Activated B cell treated with CpG ODN at 0.5 μM for 24 hours (primary cell): ENCODE measurements at places on chromosomes 2 and 18.

- DNase-seq = no peak
Observed at GRCh38 chr2:221527776-221528309, 44.3 kb downstream of the EPHA4 start.

DNA sequence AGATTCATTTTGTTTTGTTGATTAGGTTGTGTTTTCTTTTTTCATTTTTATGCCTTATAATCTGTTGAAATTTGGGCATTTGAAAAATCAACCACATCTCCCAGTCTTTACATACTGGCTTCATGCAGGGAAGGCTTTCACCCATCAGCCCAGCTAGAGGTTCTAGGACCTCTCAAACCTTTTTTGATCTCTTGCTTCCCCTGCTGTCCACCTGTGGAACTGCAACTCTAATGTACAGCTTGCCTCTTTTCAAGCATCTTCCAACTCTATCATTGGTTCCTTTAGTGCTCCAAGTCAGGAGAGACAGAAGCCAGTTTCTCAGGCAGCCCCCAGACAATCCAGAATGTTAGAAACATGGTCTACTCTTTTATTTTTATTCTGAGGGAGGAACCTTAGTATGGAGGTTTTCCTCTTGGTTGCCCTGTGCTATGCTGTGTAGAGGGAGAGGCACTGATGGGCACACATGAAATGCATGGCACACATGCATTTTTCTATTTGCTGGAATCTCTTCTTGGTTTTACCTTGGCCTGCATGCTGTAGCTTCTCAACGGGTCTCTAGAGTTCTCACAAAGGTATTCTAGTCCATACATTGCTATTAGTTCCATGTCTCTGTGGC, 107.2 kb upstream of the L3MBTL4 start:
- DNase-seq = no peak

DNA sequence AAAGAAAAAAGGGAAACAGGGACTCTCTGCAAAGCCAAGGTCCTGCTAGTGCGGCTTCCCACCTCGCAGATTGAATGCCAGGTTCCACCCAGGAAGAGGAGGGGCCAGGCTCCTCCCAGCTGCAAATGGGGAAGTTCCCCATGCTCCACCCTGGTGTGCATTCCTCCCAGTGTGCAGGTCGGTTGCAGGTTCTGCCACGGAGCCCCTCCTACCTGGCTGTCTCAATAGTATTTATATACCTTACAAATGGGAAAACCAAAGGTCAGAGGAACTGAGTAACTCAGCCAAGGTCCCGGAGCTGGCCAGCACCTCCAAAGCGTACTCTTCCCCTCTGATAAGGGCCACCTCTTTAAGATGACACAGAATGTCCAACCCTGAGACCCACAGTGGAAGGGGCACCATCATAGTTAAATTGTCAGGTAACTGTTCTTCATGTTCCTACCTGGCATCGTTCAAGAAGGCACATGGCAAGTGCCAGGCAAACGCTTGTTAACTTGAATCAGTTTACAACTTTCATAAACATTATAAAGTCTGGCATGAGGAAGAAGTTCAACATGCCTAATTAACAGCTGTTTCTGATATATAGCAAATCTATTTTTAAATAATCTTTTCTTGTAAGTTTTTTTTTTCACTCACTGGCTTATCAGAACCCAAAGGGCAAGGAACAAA, 35.5 kb downstream of the POU3F3 start:
- DNase-seq = no peak

GRCh38 chr18:76497021-76497420, 2.0 kb upstream of the ZNF516 start:
- DNase-seq = no peak

DNA sequence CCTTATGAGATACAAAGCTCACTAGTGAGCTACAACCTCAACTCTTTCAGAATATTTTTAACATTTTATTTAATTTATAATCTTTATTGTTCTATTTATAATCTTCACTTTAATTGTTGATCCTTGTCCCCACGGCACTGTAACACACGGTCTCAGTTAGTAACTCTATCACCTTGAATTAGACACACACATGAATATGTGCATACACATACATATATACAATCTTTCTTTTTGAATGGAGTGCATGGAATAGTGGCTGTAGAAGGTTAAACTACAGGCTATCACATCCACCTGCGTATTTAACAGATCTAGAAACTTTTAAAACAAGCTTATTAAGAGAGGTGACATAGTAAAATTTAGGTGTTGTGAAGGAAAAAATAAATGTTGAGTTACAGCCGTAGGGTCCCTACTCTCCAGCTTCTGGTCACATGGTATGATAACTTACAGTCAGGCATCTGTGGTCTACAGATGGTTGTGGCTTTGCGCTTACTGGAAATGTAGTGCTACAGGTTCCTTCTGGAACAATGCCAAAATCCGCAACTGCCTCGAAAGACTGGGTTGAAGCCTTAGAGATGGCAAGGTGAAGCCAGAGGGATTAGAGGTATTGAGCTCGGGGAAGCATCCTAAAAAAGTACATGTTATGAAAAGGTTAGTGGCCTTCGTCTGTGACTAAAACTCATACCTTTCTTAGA, 1324.1 kb upstream of the SLC39A10 start:
- no peak for DNase-seq

DNA sequence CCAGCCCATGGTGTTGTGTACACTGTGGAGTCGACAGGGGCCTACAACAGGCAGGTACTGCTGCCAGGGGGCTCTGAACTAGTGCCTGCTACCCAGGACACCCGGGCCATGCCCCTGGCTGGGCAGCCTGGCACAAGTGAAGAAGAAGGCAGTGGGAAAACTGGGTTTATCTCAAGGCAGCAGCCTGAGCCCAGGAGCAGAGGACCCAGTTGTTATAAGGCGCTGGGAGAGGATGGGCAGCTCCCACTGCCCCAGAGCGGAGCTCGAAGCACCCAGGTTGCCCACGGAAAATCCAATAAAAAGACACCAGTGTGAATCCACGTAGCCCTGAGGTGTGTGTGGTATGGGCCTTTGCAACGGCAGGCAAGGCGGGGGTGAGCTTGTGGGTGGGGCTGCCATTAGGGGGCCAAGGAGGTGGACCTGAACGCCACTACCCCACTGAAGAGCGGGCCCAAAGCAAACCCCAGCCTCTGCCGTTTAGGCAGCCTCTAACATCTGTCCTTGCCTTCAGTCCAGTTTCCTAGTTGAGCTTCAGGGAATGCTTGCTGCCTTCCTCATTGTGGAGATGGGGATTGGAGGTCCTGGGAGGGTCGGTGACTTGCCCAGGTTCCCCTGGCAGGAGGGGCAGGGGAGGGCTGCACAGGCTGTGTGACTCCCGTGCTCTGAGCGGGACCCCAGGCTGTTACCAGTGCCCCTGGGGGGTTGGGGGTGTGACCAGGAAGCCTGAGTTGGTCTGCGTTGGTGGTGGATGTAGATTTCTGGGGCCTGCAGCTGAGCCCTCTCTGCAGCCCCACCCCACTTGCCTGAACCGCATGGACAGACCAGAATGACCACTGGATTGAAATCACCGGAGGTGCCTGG, 16.0 kb downstream of the ARID5A start:
- DNase-seq = no peak

DNA sequence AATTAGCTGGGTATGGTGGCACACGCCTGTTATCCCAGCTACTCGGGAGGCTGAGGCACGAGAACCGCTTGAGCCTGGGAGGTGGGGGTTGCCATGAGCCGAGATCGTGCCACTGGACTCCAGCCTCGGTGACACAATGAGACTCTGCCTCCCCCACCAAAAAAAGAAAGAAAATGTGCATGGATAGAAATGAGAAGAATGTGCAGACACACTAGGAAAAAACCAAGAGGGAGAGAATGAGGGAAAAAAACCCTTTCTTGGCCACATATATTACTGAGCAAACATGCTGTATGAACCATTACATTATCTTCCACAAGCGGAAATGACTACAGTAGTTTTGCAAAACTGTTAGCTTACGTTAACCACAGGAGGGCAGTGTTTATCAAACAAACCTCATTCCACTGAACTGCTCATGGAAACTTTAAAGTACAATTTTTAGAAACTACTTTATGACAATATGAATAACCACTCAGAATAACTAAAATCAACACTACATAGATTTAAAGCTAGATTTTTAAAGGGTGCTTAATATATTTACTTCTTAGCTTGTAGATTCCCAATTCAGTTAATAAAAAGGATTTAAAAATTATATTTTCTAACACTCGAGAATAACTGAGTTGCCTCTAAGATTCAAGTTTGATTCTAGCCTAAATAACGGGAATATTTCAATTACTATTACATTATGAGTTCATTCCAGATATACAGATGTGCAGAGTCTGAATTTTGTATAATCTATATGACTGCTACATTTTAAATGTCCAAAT, 26.4 kb downstream of the ASXL2 start:
- no peak for DNase-seq

- DNase-seq = no peak
Observed at GRCh38 chr2:8002765-8003393, 679.0 kb upstream of the ID2 start.

DNA sequence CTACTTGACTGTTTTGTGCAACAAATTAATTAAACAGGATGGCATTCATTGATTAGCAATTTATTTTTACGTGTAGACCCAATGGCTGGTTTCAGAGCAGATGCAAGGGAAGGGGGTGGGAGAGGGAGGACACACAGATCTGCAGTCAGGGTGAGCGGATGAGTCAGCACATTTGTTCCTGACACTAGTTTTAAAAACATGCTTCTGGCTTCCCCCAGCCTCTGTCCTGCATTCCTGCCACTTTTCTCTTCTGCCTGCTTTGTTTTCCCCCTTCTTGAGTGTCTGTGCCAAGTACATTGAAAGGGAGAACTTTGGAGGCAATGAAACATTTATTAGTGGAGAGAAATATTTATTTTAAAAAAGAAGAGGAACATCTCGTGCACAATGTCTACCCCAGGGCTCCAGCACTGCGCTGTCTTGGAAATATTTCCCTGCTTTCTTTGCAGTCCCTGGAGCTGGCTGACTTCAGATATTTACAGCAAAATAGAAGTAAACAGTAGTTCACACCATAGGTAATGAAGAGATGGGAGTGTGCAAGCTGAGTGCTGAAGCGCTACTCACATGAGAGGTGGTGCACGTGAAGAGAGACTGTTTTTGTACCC, 52.2 kb downstream of the NRP2 start:
- no peak for DNase-seq

DNA sequence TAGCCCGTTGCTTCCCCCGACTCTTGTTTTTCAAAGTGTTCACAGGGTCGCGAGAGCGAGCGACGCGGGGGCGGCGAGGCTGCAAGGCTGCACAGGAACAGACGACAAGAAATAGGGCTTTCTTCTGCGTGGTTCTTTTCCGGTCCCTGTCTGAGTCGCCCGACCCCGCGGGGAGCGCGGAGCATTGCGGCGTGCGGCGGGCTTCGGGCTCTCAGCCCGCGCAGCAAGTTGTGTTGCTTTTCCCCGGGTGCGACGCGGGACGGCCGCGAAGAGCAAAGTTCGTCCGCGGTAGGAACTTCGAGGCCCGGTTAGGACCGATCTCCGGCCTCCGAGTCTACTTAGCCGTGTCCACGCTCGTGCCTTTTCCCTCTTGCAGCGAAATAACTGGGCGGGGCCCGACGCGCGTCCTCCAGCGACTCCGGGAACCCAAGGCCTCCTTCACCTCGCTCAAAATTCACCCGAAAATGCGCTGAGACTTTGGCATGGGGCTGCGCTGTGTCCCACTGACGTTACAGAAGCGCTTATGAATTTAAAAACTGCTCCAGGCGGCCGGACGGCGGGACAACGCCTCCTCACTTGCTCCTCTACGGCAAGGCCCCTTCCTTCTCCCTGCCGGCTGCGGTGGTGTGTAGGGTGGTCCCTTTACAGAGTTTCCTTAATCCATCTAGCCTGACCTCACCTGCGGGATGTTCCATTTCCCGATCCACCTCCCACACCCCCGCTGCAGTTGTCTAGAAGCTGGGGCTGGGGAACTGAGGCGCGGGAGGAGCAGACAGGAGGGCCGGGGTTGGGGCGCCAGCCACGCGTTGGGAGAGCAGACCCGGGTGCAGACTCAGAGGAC, 1.5 kb upstream of the BCL2L11 start:
- DNase-seq = peak; percentile 53

DNA sequence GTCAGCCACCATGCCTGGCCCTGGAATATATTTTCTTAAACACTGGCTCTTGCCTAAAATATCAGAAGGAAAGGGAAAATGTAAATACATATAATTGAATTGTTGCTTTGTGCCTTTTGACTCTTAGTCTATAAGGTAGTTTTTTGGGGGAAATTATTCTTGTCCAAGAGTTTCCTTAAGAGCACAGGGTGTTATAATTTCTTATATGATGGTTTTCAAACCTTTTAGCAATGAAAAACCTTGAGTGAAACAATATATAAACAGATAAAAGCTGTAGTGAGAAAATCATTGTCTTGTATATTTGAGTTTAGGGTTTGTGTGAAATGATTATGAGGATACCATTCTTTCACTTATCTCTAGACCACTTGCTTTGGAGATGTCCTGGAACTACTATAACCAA, 40.2 kb downstream of the DDX1 start:
- no peak for DNase-seq

- peak; percentile 9 for DNase-seq
Observed at GRCh38 chr18:48790226-48790863, 160.4 kb downstream of the SMAD7 start.

GRCh38 chr2:26623541-26624495, 17.3 kb downstream of the CIB4 start:
- no peak for DNase-seq
